ENCODE measurements at places on chromosomes 1 and 21. TPM values are rescaled to one million over a fixed set of nuclear protein-coding genes. Genes with fewer than 3 reads are reported as not detected.

Gene BROX
- 26.2 TPM for polyA plus RNA-seq

Gene FALEC
- polyA plus RNA-seq = not detected

Gene TEX50
- not detected for polyA plus RNA-seq

Gene C1orf226
- not detected for polyA plus RNA-seq

Gene CELA3A
- not detected for polyA plus RNA-seq

Gene C8B
- polyA plus RNA-seq = not detected

- no peak overlapping the region for H3K4me3 ChIP-seq
- peaks cover 40% of the 10 kb centered on the region for H3K27me3 ChIP-seq
- H3K27ac ChIP-seq = no peak overlapping the region
- no peaks in the 10 kb centered on the region for H3K4me1 ChIP-seq
Observed at GRCh38 chr1:22563671-22564602, 648 bp downstream of the EPHA8 start.

DNA sequence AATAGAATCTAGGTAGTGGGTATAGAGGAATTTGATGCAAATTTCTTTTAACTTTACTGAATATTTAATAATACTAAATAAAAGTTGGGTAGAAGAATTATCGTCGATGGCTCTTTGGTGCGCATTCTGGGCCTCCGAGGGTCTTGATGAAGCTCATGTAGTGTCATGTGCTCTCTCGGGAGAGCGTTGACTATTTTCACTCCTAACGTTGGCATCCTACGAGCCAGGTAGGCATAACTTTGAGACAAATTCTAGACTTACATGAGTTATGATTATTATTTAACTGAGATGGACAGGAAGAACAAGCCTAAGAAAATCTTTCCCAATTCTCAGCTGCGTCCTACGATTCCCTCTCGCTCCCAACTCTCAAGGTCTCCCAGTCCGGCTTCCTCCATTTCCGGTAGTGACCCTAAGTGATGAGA is 550 bp upstream of the PCAT6 start:
- H3K27ac ChIP-seq = peak overlapping the region; percentile 7
- H3K4me3 ChIP-seq = peak overlapping the region; percentile 75
- peaks cover 13% of the 10 kb centered on the region for H3K27me3 ChIP-seq
- DNase-seq = no peak
- no peaks in the 10 kb centered on the region for H3K36me3 ChIP-seq

GRCh38 chr1:63935143-63935542 is 161.3 kb downstream of the ROR1 start:
- DNase-seq = no peak
- H3K4me1 ChIP-seq = no peaks in the 10 kb centered on the region
- no peaks in the 10 kb centered on the region for H3K27me3 ChIP-seq
- no peak overlapping the region for H3K27ac ChIP-seq

DNA sequence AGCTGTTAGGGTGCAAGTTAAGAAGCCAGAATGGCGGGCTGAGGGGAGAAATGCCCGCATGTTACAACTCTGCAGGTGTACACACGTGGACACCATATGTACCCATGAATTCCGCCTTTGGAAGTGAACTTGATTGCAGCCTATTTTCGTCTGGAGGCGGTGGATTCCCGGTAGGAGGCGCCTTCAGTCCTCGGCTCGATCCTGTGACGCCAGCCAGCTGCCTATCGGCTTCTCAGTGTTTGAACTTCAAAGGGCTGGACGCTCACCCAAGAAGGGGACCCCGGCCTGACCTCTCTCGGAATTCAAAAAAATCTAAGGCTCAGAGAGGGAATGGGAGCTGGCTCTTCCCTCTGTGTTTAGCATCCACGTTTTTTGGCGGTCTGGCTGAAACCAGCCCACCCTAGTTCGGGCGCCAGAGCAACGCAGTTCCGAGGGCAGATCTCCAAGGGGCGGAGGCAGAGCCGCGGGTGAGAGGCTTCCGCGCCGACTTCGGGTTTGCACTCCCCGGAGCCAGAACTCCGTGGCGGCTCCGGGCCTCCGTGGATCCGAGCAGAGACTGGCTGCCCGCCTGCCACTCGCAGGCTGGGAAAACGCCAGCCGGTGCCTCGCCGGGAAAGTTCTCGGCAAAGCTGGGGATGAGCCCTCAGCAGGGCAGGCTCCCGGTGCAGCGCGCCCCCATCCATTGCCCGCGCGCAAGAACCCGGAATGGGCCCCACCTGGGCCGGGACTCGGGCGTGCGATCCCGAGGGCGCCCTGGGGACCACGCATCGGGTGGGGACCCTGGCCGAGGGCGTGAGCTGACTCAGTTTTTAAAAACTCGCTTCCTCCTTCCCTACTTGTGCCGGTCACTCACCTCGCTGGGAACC is 996 bp upstream of the TMEM51 start:
- H3K27me3 ChIP-seq = peaks cover 15% of the 10 kb centered on the region
- peaks cover 34% of the 10 kb centered on the region for H3K4me1 ChIP-seq
- DNase-seq = peak; percentile 53
- peak overlapping the region; percentile 74 for H3K4me3 ChIP-seq

GRCh38 chr1:55129194-55129728 is 85.9 kb downstream of the USP24 start:
- H3K27me3 ChIP-seq = no peaks in the 10 kb centered on the region
- peaks cover 74% of the 10 kb centered on the region for H3K36me3 ChIP-seq
- H3K4me1 ChIP-seq = peaks cover 22% of the 10 kb centered on the region
- H3K4me3 ChIP-seq = no peak overlapping the region
- peak; percentile 45 for DNase-seq
- H3K27ac ChIP-seq = peak overlapping the region; percentile 21

GRCh38 chr1:103145449-103145848 is 37.1 kb upstream of the COL11A1 start:
- H3K4me1 ChIP-seq = no peaks in the 10 kb centered on the region
- no peak for DNase-seq
- no peaks in the 10 kb centered on the region for H3K27me3 ChIP-seq
- no peaks in the 10 kb centered on the region for H3K36me3 ChIP-seq
- no peak overlapping the region for H3K27ac ChIP-seq
- H3K4me3 ChIP-seq = no peak overlapping the region

- no peaks in the 10 kb centered on the region for H3K36me3 ChIP-seq
- no peak within 1 kb of the TSS for H3K27ac ChIP-seq
- H3K4me3 ChIP-seq = peak within 1 kb of the TSS; percentile 73
- DNase-seq = peak; percentile 41
- H3K27me3 ChIP-seq = peaks cover 72% of the 10 kb centered on the region
Observed at GRCh38 chr1:245154429-245155271, at the start of gene KIF26B. KIF26B (plus strand) TSS chr1:245154985; CDS start chr1:245155425, 440 bp downstream.

DNA sequence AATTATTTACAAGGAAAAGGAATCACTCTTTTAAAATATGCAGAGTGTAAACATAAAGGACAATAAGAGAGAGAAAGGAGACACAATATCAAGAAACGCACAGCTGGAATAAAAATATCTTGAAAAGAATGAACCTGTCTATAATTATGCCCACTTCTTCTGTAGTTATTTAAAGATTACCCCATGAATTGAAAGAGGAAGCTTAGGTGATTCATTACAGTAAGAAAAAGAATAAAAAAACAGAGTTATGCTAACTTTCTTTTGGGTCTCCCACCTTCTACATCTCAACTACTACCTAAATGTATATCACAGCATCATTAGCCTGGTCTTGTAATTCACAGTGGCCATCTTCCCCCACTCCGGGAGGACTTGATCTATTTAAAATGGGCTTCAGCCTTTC is 182.1 kb downstream of the MRPL39 start:
- no peak overlapping the region for H3K27ac ChIP-seq
- DNase-seq = no peak
- H3K4me1 ChIP-seq = peaks cover 7% of the 10 kb centered on the region
- H3K36me3 ChIP-seq = no peaks in the 10 kb centered on the region

DNA sequence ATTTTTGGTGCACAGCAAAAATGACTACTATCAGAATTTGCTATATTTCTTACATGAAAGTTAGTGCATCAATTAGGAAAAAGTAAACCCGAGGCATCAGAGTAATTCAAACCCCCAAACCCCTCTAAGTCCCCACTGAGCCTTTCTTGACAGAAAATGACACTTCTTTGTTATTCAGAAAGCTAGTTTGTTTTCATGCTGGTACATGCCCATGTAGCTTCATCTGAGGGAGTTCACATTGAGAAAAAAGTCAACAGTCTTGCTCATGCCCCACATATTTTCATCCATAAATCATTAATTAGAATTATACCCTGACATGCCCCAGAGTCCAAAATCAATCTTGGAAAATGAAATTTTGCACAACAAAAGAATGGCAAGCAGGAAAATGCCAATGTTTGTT is 39.9 kb upstream of the PDC start:
- no peak overlapping the region for H3K4me3 ChIP-seq
- H3K4me1 ChIP-seq = no peaks in the 10 kb centered on the region
- DNase-seq = no peak
- no peak overlapping the region for H3K27ac ChIP-seq
- H3K36me3 ChIP-seq = no peaks in the 10 kb centered on the region
- no peaks in the 10 kb centered on the region for H3K27me3 ChIP-seq

DNA sequence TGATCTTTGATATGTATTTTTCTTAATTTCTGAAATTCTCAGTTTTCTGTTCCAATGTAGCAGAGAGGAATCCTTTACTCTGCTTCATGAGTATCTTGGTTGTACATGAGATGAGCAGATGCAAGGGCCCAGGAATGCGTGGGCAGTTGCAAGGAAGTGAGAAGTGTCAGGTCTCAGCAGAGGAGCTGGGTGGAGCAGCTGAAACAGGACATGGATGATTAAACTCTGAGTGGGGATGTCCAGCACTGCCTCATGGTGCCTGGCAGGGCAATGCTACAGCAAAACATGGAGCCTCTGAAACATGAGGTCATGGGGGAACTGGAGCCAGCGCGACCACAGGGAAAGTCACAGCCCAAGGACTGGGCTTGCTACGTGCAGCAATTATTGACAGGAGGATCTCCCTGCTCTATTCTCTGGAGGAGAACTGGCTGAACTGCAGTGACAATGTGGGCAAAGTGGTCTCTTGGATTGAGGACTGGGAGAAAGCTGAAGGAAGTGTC is 48.4 kb downstream of the COLGALT2 start:
- DNase-seq = no peak
- H3K4me3 ChIP-seq = no peak overlapping the region
- peaks cover 6% of the 10 kb centered on the region for H3K4me1 ChIP-seq
- no peaks in the 10 kb centered on the region for H3K27me3 ChIP-seq
- H3K27ac ChIP-seq = no peak overlapping the region

DNA sequence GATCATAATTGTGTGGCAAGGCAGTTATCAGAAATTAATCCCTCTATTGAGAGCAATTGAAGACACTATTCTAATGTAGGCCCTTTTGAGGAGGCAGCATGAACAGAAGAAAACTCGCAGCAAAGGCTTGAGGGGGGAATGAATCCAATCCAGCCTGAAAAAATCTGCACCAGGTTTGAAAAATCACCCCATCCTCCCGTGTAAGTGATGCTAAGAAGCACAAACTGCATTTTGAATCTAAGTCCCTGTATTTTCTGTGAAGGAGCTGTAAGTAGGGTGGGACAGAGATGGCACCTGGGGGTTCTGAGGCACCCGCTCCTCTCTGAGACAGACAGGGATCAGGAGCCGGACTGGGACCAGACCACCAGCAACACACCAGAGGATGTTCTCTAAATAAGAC is at the start of gene CRB1:
CRB1 (plus strand) TSS at position 241 of the 400 bp plus-strand sequence. CDS start 161 bp downstream, outside the sequence.
- no peaks in the 10 kb centered on the region for H3K36me3 ChIP-seq
- no peak for DNase-seq
- H3K4me1 ChIP-seq = no peaks in the 10 kb centered on the region
- H3K4me3 ChIP-seq = no peak within 1 kb of the TSS

GRCh38 chr1:228294717-228295116 is 86.9 kb downstream of the OBSCN start:
- no peaks in the 10 kb centered on the region for H3K27me3 ChIP-seq
- H3K36me3 ChIP-seq = no peaks in the 10 kb centered on the region
- H3K27ac ChIP-seq = no peak overlapping the region
- H3K4me1 ChIP-seq = no peaks in the 10 kb centered on the region

DNA sequence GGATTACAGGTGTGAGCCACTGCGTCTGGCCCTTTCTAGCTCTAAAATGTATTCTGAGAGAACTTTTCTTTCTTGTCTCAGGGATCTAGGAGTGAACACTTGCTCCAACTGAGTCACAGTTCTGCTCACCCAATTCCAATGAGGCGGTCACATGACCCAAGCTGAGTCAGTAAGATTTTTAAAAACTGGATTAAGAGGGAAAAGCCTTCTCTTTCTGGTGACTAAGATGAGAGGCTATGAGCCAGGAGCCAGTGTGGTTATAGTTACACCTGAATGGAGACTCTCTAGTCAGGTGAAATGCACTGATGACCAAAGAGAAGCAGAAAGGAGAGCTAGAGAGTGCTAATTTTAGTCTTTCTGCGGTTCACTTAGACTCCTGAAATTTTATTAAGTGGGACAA is 9.5 kb upstream of the DEPDC1 start:
- no peak overlapping the region for H3K4me3 ChIP-seq
- no peaks in the 10 kb centered on the region for H3K4me1 ChIP-seq
- H3K27me3 ChIP-seq = no peaks in the 10 kb centered on the region
- H3K36me3 ChIP-seq = no peaks in the 10 kb centered on the region

DNA sequence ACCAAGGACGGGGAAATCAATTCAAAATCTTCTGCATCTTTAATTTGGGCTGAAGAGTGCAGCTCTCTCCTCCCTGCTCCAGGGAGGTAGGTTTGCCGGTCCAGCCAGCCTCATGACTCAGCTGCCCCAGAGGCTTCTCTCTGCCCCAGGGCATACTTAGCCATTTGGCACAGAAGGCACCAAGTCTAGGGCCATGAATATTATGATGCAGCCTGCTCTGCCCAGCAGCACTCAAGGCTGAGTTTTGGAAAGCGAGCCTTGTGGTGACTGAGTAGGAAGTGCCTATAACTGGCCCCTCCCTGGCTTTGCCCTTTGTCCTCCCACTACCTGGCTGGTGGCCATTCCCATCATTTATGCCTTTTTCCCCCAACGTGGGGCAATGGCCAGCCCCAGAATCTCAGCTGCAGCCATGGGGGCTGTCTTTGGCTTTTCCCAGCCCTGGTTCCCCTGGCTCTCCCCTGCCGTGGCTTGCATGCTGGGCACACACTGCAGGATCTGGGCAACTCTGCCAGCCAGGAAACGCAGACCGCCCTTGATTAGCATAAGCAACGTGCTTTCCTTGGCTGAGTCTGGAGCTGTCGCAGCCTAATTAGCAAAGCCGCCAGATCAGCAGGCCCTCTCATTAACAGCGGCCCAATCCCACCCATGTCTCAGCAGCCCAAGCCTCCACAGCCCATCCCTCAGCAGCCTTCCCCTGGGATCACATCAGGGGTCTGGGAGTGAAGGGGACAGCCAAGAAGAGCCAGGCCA is 258.6 kb upstream of the TMEM51 start:
- H3K4me3 ChIP-seq = no peak overlapping the region
- H3K4me1 ChIP-seq = no peaks in the 10 kb centered on the region
- no peaks in the 10 kb centered on the region for H3K36me3 ChIP-seq
- H3K27ac ChIP-seq = no peak overlapping the region
- DNase-seq = no peak
